ENCODE measurements at places on chromosomes 2 and 18.

DNA sequence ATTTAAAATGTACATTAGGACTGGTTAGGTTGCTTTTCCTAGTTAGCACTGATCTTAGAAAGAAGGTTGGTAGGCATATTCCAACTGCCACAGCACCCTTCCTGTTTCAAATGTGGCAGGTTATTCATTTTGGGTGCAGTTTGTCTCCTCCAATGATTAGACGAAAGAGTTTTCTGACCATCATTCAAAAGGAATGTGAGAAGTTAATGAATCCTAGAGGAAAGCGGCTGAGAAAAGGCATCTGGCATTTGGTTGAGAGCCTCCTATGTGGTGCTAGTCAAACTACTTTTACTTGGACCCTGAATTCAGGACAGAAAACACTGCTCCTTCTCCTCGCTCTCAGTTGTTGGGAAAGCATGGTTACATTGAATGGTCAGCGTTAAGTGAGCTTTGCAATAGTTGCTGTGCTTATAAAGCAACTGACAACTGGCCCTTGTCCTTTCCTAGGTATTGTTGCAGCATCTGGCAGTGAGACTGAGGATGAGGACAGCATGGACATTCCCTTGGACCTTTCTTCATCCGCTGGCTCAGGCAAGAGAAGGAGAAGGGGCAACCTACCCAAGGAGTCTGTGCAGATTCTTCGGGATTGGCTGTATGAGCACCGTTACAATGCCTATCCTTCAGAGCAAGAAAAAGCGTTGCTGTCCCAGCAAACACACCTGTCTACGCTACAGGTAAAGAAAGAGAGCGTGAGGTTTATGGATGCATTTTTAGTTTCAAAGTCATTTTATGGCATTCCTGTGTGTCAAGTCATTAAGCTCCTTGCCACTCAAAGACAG lies 6.1 kb downstream of the TGIF1 start:
- DNase-seq: no peak

DNA sequence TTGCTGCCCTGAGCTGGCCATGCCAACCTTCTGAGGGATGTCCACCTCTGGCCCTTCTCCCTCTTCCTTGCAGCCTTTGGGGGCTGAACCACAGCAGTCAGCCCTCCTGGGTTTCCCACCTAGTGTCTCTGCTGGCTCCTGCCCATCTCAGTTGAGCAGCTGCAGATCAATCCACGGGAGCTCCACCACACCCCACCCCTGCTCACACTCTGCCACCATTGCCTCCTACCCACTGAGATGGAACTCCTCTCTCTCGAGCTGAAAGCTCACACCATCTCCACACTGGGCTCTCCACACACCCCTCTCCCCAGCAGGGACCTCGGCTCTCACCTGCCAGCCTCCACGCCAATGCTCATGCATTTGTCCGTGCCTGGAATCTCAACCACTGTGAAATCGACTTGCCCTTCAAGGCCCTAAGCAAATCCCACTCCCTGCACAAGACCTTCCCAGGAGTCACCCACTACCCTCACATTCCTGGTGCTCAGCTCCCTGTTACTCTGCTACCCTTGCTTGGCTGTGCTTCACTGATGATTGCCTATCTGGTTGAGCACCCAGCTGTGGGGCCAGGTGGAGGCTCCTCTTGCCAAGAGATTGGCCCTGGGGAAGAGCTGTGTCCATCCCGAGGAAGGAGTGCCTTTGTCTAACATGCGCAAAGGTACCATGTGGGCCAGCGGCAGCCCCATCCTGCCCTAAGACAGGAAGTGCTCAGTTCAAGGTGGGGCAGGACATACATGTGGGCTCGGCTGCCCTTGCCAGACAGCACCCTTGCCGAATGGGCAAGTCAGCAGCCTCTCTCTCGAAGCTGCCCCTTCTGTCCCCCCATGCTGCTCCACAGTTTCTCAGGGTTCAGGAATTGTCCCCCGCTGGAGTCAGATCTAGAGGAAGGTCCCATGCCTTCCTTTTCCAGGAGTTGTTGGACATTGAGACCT lies 208.7 kb downstream of the CYP26B1 start:
- DNase-seq: no peak

DNA sequence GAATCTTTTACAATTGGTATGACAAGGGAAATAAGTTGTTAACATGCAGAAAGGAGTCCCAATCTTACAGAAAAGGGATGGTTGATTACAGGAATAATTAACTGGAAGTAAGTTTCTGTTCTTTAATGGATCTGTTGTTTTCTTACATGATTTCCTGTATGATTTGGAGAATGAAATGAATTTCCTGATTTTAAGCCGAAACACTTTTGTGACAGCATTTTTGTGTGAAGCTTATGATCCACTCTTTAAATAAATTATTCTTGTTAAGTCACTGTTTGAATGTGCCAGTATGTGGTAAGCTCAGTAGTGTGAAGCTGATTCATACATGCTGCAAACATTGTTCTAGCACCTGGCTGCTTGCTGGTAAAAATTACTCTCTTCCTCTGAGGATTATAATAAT lies 516.2 kb downstream of the DCDC2C start:
- no peak for DNase-seq

GRCh38 chr2:96491860-96492497 lies 13.2 kb downstream of the NEURL3 start:
- no peak for DNase-seq

GRCh38 chr2:230661072-230661957 lies 51.3 kb upstream of the CAB39 start:
- DNase-seq: peak; percentile 62

- no peak for DNase-seq
These were observed 299.0 kb downstream of the MYCN start for GRCh38 chr2:16239296-16239850.

DNA sequence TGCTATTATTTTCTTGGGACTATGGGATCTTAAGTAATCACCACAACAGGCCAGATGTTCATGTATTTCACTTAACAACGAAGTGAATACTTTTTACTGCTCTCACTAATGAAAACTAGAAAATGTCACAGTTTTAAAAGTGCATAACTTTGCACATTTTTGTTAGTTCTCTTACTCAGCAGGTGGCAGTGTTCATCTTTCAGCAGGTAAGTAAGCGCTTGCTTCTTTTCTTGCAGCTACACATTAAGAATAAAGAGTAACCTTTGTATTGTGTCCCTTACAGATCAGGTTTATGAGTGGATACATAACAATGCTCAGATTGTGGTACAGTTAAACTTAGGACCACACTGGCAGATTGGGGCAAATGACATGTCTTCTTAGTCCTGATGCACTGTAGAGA lies 61.0 kb downstream of the DAW1 start:
- DNase-seq: no peak

GRCh38 chr2:148814143-148814859 lies 60.7 kb upstream of the KIF5C start:
- no peak for DNase-seq

DNA sequence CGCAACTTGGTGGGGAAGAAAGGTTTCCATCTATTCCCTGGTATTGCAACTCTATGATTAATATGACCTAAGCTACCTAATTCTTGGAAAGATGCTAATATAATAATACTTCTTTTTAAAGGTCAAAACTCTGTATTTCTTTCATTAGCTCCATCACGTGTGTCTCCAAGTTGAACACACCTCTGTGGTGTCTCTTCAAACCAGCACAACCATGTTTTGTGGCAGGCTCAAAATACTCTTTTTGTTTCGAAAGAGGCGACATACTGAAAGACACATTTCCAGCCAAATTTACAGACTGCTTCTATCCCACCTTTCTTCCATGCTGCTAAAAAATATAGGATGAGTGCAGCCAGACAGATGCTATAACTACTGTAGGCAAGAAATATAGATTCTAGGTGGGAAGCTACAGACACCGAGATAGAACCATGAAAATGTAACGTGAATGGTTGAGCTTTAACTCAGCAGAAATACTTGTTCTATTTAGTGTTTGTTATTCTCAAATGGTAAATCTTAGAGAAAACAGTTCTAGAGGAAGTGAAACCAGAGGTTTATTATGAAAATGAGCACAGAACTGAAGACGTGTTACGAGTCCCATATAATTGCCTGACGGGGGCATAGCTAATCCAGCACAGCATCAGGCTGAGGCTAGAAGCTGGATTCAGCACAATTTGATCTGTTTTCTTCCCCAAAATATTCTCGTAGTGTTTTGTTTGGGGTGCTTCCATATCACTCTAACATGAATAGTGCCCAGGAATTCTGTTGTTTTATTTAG lies 991.5 kb upstream of the FANCL start:
- DNase-seq: no peak

DNA sequence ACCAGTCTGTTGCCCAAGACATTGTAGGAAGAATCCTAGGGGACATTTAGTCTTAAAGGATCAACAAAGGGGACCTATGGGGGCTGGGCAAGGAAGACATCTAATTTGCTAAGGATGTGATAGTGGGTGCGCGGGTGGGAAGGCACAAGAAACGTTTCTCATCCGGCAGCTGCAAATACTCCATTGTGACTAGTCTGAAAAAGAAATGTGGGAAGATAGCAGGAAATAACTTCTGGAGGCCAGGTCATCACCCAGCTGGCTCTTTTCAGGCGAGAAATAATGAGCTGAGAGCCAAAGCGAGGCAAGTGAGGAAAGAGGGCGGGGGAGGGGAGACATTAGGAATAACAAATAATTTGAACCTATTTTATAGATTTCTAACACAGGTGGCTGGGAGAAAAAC lies 70.3 kb upstream of the NCK2 start:
- DNase-seq: no peak

- DNase-seq: no peak
These were observed 1.0 kb downstream of the IMPACT start for GRCh38 chr18:24427484-24427883.

DNA sequence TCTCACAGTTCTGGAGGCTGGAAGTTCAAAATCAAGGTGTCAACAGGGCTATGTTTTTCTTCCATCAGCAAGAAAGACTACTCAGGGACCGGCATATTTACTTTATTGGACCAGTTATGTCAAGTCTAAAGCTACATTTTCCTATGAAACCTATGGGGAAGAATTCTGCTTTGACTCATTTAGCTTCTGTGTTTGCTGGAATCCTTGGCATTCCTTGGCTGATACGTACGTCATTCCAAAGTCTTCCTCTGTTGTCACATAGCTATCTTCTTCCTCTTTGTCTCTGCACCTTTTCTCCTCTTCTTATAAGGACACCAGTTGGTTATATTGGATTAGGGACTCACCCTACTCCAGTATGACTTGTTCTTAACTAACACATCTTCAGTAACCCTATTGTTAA lies 137.4 kb upstream of the FBXO11 start:
- DNase-seq: no peak

DNA sequence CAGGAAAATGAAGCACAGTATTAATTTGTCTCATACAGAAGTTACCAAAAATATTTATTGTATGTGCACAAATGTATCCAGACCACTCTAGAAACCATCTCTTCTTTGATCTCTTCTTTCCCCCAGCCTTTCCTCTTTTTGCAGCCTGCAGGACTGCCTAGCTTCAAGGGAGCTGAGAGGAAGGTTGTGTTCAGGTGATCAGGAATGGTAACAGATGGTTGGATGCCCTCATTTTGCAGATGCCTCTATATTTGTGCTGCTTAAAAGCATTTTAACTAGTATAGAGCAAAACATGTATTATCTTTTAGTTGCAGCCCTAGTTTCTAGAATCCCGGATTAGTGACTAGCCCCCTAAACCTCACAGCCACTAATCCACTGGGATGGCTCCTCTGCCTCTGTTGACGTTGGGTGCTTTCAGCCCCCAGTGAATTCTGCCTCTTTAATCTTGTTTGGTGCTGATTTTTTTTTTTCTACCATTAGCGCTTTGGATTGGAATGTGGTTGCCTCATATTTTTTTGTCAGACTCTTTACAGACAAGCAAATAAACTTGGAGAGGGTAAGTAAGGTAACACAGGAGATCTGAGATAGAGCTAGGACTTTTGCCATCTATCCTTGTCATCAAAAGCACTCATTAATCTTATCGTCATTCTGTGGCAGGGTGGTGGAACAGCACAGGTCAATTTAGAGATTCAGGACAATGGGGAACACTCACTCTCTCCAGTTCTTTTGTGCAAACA lies 103.8 kb upstream of the NDUFV2 start:
- no peak for DNase-seq

DNA sequence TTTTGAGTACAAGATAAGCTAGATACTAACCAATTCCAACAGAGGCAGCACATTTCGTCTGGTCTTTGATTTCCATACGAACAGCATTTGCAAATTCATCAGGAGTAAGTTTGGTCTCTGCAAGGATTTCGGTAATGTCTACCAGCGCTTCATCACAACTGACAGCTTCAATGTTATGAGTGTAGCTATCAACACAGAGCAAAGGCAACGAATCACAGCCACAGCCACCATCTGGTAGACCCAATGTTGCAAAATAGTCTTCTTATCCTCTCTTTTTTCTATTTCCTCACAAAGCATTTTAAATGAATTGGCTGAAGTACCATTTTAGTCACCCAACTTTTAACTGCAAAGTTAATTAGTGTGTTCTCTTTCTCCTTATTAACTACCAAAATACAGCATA lies 68.3 kb downstream of the REV1 start:
- no peak for DNase-seq

GRCh38 chr2:135152361-135152760 lies 100.3 kb downstream of the RAB3GAP1 start:
- no peak for DNase-seq

DNA sequence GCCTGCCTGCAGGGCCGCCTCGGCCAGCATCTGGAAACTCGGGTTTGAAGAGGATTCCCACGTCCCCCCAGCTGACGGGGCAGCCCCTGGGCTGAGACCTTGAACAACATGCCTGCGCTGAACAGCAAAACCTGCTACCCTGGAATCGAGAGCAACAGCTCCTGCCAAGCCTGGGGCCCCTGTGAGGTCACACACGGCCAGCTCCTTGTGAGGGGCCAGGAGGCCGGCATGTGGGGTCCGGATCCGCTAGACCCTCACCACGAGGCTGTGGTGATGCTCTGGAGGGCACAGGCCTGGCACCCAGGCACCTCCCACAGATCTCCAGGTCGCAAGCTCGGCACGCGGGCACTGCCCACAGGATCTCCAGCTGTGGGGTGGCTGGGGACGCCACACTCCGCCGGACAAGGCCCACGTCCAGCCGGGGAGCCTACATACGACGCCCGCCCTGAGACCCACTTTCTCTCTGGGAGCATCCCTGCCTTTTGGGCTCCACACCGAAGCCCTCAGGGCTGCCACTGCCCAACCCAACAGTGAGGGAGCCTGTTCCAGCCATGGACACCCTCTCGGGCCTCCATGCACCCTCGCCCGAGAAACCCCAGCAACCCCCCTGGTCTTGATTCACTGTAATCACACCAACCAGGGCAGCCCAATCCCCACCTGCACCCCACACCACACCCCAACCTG lies 34.1 kb downstream of the SLC66A2 start:
- DNase-seq: no peak

- no peak for DNase-seq
These were observed 97.3 kb upstream of the ST6GAL2 start for GRCh38 chr2:106983305-106983704.

DNA sequence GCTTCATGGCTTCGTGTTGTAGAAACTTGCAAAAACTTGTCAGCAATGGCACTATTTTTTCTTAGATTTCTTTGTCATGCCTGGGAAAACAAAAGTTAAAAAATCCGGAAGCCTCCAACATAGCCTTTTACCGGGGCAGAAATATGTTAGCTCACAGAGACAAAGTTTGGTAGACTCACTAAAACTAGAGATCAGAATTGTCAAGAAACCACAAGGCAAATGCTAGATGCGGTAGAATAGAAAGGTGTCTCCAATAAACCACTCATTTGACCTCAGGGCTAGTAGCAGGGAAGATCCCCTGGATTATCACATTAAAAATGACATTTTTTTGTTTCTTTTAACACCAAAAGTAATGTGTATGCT lies 405 bp downstream of the CASP10 start:
- no peak for DNase-seq

GRCh38 chr2:66448136-66448991 lies 13.4 kb downstream of the MEIS1 start:
- no peak for DNase-seq
